Activated T-helper 1 cell treated with anti-CD3 and anti-CD28 coated beads, Interleukin-2, amount 50 U/mL, for 16 hours (primary cell): ENCODE measurements at places on chromosomes 13 and 19.

- DNase-seq = no peak
Observed at GRCh38 chr19:33393286-33394005, 19.9 kb downstream of the CEBPG start.

DNA sequence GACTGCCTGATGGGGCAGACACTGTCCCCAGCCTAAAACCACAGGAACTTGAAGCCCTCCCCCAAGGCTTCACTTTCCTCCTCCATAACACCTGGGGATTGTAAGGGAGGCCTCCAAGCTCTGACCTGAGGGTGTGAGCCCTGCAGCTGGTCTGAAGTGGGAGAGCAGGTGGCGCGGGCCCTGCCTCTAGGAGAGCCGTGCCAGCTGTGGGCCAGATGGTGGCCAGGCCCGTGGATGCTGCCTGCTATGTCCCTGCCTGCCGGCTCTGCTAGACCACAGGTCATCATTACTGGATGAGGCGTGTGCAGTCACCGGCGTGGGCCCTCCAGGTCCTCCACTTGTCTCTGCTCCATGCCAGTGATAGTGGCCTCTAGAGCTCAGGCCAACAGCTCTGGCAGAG is 3.5 kb upstream of the KLHL26 start:
- no peak for DNase-seq

DNA sequence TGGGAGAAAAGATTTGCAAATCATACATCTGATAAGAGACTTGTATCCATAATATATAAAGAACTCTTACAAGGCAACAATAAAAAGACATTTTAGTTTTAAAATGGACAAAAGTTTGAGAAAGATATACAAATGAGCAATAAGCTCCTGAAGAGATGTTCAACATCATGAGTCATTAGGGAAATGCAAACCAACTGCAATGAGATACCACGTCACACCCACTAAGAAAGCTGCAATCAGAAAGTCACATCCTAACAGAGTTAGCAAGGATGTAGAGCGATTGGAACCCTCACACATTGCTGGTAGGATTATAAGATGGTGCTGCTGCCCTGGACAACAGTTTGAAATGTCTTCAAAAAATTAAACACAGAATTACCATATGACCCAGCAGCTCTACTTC is 50.3 kb downstream of the GSX1 start:
- no peak for DNase-seq

- no peak for DNase-seq
Observed at GRCh38 chr13:28099396-28100149, 803 bp downstream of the FLT3 start.

GRCh38 chr13:22276616-22277015 is 605.7 kb downstream of the FGF9 start:
- DNase-seq = no peak

- DNase-seq = no peak
Observed at GRCh38 chr13:113152691-113152983, 5.8 kb upstream of the PROZ start.

DNA sequence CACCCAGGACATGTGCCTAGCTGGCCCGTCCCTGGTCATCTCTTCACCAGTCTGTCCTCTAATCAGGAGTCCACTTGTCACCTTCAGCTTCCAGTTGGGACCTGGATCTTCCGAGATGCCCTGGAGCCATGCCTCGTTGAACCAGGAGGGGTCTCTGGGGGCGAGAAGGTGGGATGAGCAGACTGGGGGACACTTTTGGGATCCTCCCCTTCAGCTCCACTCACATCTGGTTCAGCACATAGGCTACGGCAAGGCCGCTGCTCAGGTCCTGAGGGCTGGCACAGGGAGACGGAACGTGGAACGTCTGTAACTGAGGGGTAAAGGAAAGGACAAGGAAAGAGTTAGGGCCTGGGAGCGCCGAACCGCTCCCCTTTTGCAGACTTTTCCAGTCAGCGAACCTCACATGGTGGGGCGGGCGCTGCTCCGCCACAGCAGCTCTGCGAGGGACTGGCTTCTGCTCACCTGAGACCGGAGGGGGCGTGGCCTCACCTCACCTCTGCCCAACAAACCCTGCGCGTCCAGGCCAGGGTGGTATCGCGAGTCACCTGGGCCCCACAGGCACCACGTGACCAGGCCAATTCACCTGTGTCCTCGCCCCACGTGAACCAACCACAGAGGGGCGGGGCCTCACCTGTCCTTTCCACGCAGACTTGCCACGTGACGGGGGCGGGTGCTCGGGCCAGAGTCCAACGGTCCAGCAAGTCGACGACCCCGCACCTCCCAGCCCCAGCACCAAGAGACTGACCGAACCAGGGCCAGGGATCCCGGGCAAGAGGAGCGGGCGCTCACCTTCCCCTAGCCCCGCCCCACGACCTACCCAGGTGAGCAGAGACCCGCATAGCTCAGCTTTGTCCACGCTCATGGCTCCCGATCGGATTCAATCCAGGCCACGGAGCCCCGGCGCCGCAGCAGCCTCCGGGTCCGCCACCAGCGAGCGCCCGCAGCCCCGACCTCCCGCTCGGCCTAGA is at the start of gene HOOK2:
Gene HOOK2, minus strand, starts transcription at position 965 of the 968 bp plus-strand sequence. Its CDS starts 103 bp downstream, at position 862.
- no peak for DNase-seq

DNA sequence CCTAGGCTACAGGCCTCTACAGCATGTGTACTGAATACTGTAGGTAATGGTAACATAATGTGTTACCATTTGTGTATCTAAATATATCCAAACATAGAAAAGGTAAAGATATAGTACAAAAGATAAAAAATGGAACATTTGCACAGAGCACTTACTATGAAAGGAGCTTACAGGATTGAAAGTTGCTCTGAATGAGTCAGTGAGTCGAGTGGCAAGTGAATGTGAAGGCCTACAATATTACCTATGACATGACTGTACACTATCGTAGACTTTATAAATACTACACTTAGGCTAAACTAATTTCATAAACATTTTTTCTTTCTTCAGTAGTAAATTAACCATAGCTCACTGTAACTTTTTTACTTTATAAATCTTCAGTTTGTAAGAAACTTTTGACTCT is 35.1 kb downstream of the LPAR6 start:
- DNase-seq = no peak

GRCh38 chr19:51097166-51097738 is 11.0 kb downstream of the CTU1 start:
- peak; percentile 61 for DNase-seq

DNA sequence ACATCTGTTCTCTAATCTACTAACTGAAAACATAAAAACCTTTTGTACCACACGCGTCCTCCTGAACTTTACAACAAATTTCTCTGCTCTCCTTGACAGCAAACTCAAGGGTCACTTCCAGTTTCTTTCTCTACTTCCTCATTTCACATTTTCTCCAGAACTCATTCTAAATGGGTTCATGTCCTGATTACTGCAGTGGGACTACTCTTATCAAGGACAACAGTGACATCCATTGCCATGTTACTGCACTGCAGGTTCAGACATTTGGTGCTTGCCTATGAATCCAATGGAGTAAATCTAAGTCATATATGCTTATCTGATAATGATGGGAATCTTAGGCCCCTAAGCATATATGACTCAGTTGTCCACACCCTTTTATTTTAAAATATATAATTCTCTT is 35.3 kb downstream of the FPR3 start:
- DNase-seq = no peak

DNA sequence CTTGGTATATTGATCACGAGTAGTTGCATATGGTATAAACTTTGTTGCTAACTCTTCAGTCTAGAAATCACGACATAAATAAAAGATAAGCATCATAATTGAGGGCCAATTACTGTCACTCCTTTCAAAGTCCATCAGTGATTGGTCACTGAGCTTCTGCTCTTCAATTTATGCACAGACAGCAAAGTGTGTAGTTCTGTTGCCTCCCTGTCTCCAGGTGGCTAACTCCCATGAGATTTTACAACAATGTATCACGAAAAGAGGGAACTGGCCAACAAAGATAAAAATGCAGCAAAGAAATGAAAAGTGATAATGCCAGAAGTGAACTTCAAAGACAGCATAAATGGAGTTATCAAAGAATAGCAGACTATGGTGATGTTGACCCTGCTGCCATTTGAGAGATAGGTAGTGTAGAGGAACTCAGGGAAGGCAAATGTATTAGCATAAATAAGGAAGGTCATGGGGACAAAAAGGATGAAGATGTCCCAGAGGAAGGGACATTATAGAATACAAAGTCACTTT is 12.7 kb upstream of the TNFSF14 start:
- DNase-seq = no peak

- no peak for DNase-seq
Observed at GRCh38 chr19:55232286-55232602, 3.7 kb upstream of the TMEM86B start.

DNA sequence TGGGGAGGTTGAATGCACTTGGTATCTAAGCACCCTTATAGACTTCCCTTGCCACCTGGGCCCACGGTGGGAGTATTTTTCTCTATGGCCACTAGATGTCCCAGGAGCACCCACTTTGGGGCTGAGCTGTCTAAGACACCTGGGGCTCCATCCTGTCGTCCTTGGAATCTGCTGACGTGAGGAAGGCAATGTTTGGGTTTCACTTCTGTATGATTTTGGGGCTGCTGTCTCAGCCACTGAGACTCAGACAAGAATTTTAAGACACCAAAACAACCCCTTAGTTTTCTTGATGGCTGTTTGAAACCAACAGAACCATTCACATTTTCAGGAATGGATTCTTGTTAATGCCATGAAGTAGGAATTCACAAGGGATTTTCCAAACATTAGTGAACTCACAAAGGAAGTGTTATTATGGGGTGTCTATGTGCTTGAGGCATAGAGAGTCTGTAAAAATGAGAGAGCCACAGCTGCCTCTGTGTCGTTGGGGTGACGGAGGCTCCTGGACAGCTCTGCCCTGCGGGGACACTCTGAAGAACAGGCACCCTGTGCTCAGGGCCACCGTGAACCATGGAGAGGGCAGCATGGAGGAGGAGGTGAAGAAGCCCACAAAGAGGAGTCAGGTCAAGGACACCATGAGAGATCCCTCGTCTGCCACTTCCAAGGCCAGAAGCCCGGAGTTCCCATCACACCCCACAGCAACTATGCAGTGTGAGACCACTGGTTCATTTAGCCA is 106.8 kb upstream of the SPATA13 start:
- DNase-seq = peak; percentile 25

GRCh38 chr19:17599780-17600179 is 44.3 kb downstream of the COLGALT1 start:
- no peak for DNase-seq

GRCh38 chr19:56567274-56568120 is at the start of gene ZNF470:
TSS of gene ZNF470 (plus strand) at chr19:56567468. CDS start at chr19:56570312, 2,844 bp downstream.
- peak; percentile 72 for DNase-seq

GRCh38 chr13:26929971-26930730 is 169.6 kb upstream of the GPR12 start:
- DNase-seq = peak; percentile 54

DNA sequence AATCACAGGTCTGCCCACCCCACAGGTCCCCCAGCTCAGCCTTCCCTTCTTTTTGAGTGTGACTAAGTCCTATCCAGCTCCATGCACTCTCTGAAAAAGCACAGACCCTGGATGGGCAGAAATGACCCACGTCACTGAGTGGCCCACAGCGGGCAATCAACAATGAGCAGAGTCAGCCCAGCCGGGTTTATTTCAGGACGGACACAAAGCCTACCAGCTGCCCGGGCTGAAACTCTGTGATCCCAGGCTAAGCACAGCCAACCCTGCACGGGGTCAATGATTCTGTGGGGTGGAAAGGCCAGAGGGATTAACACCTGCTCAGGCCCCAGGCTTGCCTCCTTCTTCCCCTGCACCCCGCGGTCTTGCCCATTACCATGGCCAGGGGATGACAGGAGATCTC is 8.4 kb downstream of the NAPA start:
- no peak for DNase-seq

DNA sequence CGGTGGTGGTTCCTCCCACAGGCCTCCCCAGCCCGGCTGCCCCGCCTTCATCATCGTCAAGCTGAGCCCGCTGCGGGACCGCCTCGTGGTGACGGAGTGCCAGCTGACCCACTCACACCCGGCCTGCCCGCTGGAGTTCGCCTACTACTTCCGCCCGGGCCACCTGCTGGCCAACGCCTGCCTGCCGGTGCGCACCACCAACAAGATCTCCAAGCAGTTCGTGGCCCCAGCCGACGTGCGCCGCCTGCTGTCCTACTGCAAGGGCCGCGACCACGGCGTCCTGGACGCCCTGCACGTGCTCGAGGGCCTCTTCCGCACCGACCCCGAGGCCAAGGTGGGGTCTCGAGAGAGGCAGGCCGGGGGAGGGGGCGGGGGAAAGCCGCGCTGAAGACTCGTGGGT is 12.0 kb downstream of the ZSWIM9 start:
- DNase-seq = no peak

DNA sequence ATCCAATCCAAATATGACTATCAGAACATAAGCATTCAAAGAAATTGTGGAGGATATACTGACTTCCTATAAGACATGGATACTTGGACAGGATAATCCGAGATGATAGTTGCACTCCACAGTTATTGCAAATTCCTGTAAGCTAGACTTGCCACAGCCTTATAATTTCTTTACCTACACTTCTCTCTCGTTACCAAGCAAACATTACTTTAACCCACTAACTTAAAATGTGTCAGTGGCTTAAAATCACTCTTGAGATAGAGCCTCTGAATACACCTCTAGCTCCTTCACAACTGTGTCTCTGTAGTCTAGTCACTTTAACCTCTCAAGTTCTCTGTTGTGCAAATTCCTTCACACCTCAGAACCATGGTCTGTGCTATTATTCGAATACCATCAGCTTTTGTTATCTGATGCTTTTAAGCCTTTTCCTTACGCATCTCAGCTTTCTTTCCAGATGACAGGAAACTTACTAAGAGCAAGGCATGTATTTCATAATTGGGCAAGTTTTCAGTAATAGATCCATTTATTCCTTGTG is 474.9 kb upstream of the MIR17HG start:
- DNase-seq = no peak

- no peak for DNase-seq
Observed at GRCh38 chr13:25652764-25653163, 281.0 kb downstream of the ATP8A2 start.

- no peak for DNase-seq
Observed at GRCh38 chr13:34567597-34567996, 374.5 kb upstream of the NBEA start.

DNA sequence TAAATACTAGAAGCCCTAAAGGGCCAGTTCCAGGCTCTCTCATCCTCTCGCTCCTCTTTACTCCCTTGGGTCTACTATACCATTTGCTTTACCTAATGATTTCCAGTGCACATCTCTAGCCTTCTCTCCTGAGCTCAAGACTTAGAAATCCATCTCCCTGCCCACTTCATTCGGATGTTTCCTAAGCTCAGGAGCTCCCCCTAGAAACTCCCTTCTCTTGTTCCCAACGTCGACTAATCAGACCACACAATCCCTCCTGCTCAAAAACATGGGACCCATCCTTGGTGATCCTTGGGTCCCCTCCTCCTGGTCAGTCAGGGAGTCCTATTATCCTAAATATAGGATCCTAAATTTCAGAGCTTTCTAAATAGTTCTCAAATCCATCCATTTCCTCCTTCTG is 21.1 kb upstream of the STK24 start:
- DNase-seq = no peak

GRCh38 chr13:73521290-73521624 is 462.5 kb downstream of the KLF5 start:
- no peak for DNase-seq

GRCh38 chr19:7072541-7072940 is 3.0 kb downstream of the ZNF557 start:
- no peak for DNase-seq

- no peak for DNase-seq
Observed at GRCh38 chr13:99064624-99065234, 86.9 kb upstream of the DOCK9 start.

GRCh38 chr19:21127001-21127400 is 14.8 kb upstream of the ZNF431 start:
- no peak for DNase-seq

- DNase-seq = no peak
Observed at GRCh38 chr13:101144808-101145419, 271.4 kb downstream of the NALCN start.
